ENCODE measurements at places on chromosomes 5 and 9.
A peak's percentile ranks its signal among the peaks of the same experiment; 100 is the strongest.

GRCh38 chr9:85163415-85163814, 493.9 kb downstream of the NTRK2 start:
- no peak for DNase-seq

- no peak for DNase-seq
Observed at GRCh38 chr5:88190106-88190834, 78.4 kb downstream of the TMEM161B start.

DNA sequence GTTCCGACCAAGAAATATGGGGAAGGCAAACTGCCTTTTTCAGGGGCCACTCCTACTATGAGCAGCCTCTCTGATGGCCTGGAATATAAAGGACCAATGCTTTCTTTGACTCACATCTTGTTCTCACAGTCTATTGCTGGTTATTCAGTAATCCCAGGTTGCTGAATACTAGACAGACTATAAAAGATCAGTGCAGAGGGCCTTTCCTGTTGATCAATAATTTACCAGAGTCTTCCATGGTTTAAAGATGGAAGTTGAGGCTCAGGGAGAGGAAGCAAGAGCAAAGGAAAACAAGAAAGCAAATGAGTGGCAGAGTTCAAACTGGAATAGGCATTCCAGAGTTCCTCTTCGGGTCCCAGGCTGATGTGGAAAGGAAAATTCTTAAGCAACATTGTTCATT, 62.9 kb downstream of the FBXO38 start:
- DNase-seq = no peak

- DNase-seq = no peak
Observed at GRCh38 chr5:140862441-140863295, 6.1 kb upstream of the PCDHA11 start.

DNA sequence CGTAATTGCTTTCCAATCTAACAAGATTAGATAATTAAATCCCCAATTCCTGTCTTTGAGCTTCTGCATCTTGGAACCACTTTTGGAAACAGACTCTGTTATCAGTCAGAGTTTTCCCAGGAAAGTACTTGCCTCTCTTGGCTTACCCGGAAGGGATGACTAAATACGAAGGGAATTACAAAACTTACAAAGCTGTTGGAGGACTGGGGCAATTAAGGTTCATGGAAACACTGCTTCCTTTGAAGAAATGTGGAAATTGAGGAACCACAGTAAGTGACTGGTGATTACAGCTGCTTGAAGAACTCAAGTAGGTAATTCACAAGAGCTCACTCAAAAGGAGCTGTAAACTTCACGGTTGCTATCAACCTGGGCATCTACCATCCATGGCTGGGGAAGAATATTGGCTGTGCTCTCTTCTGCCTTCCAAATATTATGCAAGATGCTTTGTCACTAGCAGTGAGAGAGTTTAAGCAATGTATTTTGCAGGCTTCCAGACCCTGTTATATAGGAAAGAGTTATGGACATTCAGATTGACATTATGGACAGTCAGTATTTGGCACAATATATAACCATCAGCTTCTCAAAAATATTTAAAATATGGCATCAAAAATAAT, 104.6 kb upstream of the MAN2A1 start:
- no peak for DNase-seq

DNA sequence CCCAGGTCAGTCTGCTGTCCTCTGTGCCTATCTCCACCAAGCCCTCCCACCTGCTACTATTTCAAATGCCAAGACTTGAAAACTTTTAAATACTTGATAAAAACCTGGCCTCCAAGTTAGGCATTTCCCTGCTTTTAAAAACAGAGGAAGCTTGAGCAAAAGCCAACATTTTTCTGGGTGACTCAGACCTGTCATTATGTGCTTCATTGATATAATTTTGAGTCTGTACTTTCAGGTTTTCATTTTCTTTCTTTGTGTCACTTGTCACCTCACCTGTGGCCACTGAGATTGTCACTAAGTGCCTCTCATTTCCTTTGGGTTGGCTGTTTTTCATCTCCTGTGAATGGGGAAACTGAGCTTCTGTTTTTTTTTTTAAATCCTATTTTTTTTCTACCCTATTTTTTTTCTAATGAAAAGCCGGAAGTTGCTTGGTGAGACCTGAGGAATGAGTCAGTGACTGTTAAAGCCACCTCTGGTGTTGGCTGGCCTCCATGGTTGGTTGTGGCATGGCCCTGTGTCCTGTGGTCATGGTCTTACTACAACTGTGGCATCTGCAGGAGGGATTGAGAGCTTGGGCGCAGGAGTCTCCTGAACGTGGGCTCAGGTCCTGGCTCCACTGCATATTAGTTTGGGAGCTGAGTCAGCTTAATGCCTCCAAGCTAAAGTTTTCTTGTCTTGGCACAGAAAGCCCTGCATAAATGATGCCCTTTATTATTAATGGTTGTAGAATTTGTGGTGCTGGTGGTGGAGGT, 56.7 kb downstream of the ARHGAP26 start:
- no peak for DNase-seq

- DNase-seq = no peak
Observed at GRCh38 chr9:117233016-117233415, 181.8 kb downstream of the ASTN2 start.

DNA sequence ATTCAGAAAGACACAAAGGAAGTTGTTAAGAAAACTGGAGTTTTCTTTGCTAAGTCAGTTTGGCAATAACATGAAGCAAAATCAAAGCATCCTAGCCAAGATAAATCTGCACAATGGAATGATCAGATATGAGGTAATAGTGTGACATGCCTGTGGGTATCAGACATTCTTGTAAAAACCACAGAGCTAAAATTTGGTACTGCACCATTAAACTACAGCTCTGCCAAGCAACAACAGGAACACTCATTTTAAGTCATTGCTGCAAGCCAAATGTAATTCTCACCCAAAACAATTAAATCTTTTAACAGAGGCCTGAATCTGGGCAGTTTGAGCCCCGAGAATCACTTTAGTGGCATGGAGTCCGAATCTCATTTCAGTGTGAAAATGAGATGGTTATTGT, 96.6 kb downstream of the VCAN start:
- no peak for DNase-seq

DNA sequence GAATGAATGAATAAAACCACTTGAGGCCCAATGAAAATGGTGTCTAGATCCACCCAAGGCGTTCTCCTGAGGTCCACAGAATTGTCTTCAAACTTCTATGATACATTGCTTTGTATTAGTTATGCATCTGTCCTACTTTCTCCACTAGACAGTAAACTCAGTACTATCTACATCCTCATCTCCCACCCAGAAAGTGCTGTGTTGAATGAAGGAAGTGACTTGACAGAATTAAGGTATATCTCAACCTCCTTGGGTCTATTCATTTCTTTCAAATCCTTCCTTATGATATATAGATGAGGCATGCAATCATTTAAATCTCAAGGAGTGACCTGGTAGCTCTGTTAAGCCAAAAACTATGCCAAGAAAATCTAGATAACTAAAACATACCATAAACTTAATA, 15.7 kb upstream of the PDCL start:
- no peak for DNase-seq

- no peak for DNase-seq
Observed at GRCh38 chr5:17991775-17992174, 357.5 kb downstream of the TAF11L14 start.

GRCh38 chr5:373710-374602, 52.4 kb downstream of the AHRR start:
- peak; percentile 50 for DNase-seq

GRCh38 chr9:131214286-131214856, 61.9 kb downstream of the FAM78A start:
- DNase-seq = no peak

DNA sequence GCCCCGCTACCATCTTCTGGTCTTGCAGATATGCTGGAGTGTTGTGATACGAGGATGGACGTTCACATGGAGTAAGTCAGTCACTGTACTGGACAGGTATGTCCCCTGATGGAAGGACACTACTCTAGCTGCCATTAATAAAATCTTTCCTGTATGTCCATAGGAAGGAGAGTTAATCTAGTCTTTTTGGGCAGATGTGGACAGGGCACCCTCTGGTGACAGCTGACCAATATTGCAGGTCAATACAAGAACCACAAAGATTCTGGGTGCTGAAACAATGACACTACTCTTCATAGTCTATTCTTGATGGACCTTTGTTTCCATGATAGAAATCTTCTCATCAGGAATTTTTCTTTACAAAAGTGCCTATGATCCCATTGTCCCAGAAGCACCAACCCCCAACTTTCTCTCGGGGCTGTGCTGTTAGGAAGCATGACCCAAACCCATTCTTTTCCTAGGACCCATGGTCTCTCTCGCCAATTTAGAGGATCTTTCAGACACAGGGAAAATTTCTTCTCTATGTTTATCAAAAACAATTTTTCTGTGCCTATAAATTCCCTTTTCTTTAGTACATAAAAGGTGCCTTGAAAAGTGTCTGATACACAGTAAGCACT, 376.9 kb downstream of the DTWD2 start:
- DNase-seq = no peak

DNA sequence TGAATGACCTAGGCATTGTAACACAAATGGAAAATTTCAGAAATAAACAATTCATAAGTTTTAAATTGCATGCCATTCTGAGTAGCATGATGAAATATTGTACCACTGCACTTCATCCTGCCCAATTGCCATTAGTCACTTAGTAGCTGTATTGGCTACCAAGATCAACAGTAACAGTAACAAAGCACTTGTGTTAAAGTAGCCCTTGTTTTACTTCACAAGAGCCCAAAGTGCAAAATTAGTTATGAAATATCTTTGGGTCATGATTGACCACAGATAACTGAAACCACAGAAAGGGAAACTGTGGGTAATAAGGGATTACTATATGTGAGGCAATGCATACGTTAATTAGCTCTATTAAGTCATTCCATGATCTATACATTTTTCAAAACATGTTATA, 33.3 kb upstream of the RORB start:
- DNase-seq = no peak

DNA sequence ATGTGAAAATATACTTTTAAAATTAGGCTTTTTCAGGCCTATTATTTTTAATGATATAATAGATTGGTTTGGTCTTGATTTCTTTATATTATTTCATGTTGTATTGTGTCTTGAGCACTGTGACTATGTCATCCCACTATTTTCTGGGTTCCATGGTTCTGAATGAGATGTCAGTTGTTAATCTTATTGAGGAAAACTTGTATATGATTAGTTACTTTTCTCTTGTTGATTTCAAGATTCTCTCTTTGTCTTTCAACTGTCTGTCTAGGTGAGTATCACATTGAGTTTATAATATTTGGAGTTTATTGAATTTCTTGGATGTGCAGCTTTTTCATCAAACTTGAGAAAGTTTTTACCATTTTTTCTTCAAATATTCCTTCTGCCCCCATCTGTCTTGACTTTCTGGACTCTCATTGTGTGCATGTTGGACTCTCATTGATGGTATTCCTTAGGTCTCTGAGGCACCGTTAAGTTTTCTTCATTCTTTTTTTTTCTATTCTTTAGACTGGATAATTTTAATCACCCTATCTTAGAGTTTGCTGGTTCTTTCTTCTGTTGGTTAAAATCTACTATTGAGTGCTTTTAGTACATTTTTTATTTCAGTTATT, 175.8 kb downstream of the TMEM167A start:
- no peak for DNase-seq

DNA sequence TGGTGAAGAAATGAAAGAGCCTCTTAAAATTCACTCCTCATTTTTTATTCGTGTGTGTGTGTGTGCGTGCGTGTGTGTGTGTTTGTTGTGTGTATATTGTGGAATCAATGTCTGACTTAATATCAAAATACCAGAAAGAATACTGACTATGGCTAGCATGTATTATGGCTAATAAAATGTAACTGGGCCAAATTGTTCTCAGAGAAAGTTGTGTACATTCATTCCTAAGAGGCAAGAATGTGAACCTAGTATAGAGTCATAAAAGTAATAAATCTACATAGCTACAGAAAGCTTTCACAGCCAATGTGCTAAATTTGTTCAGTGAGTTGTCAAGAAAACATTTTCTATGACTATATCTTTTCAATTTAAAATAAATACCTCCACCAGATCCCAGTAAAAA, 211.5 kb downstream of the EBF1 start:
- no peak for DNase-seq
